Activated CD4-positive, CD25-positive, alpha-beta regulatory T cell treated with anti-CD3 and anti-CD28 coated beads, Interleukin-2, amount 50 U/mL, for 72 hours (primary cell): ENCODE measurements at places on chromosomes 2 and 18.

GRCh38 chr2:16254356-16254965 lies 314.1 kb downstream of the MYCN start:
- no peak for DNase-seq

- peak; percentile 52 for DNase-seq
These were observed 56.8 kb downstream of the SRD5A2 start for GRCh38 chr2:31523871-31524492.

- no peak for DNase-seq
These were observed 162.4 kb upstream of the NABP1 start for GRCh38 chr2:191515551-191515950.

- DNase-seq: no peak
These were observed 35.5 kb downstream of the SDC1 start for GRCh38 chr2:20189299-20189931.

DNA sequence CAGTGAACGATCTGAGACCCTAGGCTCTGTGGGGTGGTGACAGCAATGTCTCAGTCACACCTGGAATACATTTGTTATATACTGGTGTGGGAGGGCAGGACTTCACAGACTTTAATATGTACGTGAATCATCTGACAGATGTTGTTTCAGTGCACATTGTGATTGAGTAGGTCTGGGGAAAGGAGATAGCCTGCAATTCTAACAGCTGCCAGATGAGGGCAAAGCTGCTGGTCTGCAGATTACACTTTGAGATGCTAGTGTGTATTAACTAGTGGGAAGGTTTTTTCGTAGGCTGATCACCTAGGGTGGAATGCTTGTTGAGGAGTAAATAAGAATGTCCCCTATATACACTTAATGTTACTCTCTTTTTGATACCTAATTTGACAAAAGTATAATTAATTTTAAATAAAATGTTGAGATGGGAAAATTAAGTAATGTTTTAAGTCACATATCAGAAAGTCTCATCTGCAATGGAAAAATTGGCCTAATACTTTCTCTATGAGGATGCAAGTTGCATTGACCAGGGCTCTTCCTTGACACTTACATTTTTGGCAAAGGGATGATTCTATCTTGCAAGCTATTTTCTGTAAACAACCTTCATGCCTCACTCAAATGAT lies 496.9 kb upstream of the HNMT start:
- DNase-seq: no peak

- no peak for DNase-seq
These were observed 4.1 kb upstream of the TCF4 start for GRCh38 chr18:55592106-55592505.
